MM.1S (cell line): ENCODE measurements at places on chromosomes 13 and 19.

DNA sequence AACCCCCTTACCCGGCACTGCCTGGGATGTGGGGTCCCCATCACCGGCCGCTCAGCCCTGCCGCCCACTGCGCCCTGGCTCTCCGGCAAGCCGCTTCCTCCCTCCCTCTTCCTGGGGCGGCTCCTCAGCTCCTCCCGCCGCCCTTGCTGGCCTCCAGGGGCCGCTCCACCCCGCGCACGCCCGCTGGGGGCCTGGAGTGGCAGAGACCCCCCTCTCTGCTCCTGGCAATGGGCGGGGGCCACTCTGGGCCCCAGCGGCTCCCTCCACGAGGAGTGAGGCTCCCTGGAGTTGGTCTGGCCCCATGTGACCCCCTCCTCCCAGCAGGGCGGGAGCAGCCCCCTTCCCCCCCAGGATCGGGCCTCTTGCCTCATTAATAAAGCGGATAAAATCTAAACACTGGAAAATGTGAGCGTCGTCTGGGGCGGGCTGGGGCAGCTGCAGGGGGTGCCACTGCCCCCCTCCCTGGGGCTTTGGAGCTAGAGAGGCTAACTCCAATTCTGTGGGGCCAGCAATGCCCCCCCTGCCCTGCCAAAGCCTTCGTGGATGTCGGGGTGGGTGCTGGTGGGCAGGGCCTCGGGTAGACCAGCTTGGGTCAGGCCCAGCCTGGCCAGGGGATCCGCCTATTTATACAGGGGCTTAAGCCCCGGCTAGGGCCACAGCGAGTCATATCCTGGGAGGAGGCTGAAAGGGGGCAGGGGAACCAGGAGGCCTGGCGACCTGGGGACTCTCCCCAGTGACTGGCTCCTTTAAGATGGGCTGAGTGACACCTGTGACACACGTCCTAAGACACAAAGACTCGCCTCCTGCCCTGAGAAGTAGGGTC, at the start of gene PTGER1:
PTGER1 (minus strand) TSS at position 104 of the 823 bp plus-strand sequence. CDS start 1,034 bp downstream, outside the sequence.
- DNase-seq: no peak

- DNase-seq: no peak
These were observed 49.5 kb downstream of the STARD13 start for GRCh38 chr13:33236021-33236420.

DNA sequence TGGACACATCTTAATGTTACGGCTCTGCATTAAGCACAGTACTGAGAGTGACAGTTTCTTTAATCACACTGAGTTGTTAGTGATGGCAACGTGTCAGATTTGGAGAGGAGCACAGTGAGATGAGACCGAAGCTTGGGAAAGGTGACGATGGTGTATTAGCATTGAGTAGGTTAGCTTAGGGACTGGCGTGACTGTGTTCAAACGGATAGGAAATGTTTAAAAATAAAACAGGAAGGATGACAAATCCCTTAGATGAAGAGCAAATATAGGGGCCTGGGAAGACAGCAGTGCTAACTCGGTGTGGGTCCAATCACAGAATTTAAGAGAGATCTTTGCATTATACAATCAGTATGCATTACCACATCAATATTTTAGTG, 384.3 kb downstream of the HS6ST3 start:
- DNase-seq: no peak

DNA sequence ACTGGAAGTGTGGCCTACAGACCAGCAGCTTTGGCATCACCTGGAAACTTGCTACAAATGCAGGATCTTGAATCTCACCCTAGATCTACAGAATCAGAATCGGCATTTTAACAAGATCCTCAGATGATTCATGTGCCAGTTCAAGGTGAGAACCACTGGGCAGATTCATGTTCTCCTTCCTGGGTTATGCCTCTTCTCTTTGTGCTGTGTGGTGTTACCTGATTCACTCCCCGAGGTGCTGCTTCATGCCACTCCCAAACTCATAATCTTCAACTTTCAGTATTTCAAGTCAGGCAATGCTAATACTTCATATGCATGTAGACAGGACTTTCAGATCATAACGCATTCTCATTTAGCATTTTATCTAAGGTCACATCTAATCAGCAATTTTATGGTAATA, 427.7 kb downstream of the FOXO1 start:
- DNase-seq: no peak

DNA sequence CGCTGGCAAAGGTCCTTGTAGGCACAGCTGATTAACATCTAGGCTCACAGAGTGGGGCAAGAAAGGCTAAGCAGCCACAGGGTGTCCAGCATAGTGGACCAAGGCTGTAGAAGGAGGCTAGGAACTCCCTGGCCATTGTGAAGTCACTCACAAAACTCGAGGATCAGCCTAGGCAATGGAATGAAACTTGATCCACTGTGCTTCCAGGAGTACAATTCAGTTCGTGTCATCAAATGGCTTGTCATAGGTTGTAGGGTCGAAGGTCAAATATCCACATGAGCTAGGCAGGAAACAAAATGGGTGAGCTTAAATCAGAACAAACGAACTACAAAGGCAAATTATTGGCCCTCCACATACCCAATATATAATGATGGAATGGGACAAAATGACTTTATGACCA, 4.4 kb upstream of the FAM187B start:
- no peak for DNase-seq

DNA sequence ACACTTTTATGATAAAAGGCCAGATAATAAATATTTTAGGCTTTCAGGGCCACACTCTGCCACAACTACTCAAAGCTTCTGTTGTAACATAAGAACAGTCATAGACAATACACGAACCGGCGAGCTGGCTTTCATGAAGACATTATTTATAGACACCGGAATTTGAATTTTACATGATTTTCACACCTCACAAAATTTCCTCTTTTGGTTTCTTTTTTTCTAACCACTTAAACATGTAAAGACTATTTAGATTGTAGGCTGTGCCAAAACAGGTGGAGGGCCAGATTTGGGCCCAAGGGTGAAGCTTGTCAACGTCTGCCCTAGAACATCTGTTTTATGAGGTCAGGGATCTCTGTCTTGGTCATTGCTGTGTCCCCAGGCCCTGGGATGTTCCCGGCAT, 29.7 kb upstream of the FXYD3 start:
- no peak for DNase-seq

GRCh38 chr13:100940658-100941057, 266.1 kb upstream of the TMTC4 start:
- no peak for DNase-seq

- DNase-seq: no peak
These were observed 1163.4 kb upstream of the ATXN8OS start for GRCh38 chr13:68944272-68944671.

- peak; percentile 28 for DNase-seq
These were observed 45.8 kb downstream of the LRCH1 start for GRCh38 chr13:46598820-46599180.

GRCh38 chr19:47459477-47459876, 12.2 kb downstream of the SLC8A2 start:
- no peak for DNase-seq

- DNase-seq: no peak
These were observed 570.3 kb downstream of the PCDH9 start for GRCh38 chr13:66659701-66660467.

GRCh38 chr19:372306-372890, 27.8 kb upstream of the MIER2 start:
- no peak for DNase-seq

DNA sequence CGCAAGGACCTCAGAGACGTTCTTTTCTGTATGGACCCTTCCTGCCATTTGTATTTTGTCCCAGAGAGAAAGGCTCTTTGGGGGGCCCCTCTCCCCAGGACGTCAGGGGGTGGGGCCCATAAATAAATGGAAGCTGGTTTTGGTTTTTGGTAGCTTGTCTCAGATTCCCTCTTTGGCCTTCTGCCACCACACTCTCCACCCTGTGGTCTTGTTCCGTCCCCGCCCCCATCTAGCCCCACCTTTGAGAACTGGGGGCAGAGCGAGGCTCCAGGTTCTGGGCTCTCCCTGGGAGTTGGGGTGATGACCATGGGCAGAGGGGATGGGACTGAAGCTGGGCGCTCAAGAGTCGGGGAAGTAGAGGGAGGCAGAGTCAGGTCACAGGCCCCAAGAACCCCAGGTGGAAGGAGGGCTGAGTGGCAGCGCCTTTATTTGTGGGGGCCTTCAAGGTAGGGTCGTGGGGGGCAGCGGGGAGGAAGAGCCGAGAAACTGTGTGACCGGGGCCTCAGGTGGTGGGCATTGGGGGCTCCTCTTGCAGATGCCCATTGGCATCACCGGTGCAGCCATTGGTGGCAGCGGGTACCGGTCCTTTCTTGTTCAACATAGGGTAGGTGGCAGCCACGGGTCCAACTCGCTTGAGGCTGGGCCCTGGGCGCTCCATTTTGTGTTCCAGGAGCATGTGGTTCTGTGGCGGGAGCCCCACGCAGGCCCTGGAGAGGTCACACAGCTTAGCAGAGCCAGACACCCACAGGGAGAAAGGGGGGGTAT, 3.3 kb downstream of the ISYNA1 start:
- DNase-seq: no peak

DNA sequence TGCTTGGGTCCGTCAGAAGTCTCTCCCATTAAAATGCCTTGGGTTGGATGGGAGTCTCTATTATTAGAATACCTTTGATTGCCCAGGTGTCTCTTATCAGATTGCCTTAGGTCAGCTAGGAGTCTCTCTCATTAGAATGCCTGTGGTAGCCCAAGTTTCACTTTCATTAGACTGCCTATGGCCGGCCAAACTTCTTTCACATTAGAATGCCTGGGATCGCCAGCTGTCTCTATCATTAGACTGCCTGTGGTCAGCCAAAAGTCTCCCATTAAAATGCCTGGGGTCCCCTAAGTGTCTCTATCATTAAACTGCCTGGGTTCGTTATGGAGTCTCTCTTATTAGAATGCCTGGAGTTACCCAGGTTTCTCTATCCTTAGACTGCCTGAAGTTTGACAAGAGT, 1476.7 kb downstream of the UQCRFS1 start:
- DNase-seq: peak; percentile 79

- DNase-seq: no peak
These were observed 2.5 kb downstream of the LCP1 start for GRCh38 chr13:46179491-46179908.

DNA sequence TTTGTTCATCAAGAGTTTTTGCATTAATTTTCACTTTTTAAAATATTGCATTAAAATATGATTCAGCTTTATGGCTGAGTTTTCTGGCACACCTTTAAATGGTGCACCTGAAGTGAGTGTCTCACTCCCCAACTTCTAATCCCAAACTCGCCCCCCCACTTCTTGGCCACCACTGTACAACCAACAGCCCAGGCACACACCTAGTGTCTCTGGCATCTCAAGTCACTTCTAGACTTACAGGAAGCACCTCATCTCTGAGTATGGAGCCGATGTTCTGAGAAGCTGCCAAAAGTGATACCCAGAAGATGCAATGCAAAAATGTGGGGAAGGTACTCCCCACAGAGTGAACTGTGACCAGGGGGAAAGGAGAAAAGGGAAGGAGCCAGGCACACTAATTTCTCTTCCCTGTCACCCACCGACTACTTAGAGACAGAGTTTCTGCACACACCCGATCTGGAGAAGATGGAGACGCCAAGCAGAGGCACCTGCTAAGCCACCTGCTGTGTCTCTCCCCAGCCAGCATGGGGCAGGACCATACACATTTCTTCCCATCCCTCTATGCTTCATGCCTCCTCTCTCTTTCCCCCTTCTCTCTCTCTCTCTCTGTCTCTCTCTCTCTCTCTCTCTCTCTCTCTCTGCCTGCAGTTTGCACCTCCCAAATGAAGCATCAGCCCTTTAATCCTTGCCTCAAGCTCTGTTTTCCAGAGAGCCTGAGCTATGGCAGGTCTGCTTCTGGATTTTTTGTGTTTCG, 155.3 kb upstream of the ZNF507 start:
- no peak for DNase-seq

DNA sequence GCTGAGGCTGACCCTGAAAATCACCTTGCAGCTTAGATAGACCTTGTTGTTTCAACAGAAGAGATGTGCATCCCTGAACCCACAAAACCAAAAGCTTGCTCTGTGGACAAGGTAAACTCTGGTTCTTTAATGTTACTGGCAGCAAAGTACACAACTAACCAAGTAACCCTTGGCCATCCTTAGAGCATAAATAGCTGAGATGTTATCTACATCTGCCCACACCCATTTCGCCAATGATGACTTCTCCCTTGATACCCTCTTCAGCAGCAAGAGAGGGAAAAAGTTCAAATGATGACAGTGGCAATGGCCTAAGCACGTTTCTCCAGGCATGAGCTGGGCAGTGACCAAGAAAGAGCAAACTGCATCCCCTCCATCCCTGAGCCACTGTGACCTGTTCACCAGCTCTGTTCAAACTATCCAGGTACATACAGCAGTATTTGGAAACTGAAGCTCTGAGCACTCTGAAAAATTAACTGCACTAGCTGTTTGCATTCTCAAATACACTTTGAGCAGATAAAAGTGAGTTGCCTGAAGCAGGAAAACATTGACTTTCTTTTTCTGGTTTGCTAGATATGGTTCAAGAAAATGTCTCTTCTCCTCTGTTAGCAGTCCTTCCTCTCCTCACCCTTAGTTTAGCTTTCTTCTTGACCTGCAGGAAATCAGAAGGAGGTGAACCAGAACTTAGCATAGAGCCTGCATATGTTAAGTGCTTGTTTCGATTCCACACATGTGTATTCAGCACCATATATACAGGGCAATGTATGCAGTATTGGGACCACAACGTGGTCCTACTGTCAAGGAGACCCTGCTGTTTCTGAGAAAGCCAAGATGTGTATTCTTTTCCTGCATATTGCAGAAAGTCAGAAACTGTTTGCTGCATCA, 231.7 kb downstream of the FOXO1 start:
- DNase-seq: no peak

DNA sequence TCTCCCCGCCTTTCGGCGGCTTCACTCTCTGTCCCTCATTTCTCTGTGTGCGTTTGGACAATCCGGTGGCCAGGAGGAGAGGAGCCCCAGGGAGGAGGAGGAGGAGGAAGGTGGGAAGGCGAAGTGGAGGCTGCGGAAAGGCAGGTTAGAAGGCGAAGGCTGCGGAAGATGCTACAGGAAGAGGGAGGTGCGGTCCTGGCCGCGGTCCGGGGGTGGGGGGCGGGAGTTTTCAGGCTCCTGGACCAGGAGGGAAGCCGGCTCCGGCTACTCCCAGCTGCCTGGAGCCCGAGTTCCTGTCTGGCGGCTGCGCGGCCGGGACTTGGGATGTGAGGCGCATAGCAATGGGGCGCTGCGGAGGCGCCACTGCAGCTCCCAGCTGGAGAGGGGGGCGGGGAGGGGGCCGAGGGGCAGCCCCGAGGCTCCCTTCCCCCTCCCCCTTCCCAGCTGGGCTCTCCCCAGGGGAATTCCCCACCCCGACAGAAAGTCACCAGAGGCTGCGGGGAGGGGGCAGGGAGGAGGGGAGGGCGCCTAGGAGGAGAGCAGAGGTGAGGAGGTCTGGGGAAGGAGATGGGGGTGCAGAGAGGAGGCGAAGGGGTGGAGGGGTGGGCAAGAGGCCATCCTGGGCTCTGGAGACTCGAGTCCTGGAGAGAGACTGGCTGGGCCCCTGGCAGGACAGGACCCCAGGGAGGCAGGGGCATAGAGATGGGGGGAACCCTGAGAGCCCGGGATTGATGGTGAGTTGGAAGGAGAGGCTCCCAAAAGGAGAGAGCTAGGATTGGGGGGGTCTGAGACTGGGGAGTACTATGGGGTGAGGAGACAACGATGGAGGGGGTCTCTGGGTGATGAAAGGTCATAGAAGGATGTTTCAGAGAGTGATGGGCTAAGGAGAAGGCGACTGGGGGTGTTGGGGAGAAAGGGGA, 2.0 kb downstream of the LRRC4B start:
- DNase-seq: no peak

GRCh38 chr19:18712981-18713380, 29.5 kb downstream of the CRTC1 start:
- no peak for DNase-seq

GRCh38 chr19:35959040-35959967, 23.1 kb downstream of the LRFN3 start:
- no peak for DNase-seq

GRCh38 chr19:17532557-17532956, 21.1 kb downstream of the PGLS start:
- DNase-seq: no peak

- no peak for DNase-seq
These were observed 217.0 kb upstream of the OBI1 start for GRCh38 chr13:78875792-78876580.
